ENCODE measurements at places on chromosomes 2 and 18.

GRCh38 chr2:85071096-85071495 lies 62.1 kb upstream of the TCF7L1 start:
- DNase-seq: no peak

- DNase-seq: no peak
Observed at GRCh38 chr2:170146784-170147183, 31.2 kb upstream of the MYO3B start.

- DNase-seq: no peak
Observed at GRCh38 chr18:74198453-74198852, 50.1 kb downstream of the TIMM21 start.

DNA sequence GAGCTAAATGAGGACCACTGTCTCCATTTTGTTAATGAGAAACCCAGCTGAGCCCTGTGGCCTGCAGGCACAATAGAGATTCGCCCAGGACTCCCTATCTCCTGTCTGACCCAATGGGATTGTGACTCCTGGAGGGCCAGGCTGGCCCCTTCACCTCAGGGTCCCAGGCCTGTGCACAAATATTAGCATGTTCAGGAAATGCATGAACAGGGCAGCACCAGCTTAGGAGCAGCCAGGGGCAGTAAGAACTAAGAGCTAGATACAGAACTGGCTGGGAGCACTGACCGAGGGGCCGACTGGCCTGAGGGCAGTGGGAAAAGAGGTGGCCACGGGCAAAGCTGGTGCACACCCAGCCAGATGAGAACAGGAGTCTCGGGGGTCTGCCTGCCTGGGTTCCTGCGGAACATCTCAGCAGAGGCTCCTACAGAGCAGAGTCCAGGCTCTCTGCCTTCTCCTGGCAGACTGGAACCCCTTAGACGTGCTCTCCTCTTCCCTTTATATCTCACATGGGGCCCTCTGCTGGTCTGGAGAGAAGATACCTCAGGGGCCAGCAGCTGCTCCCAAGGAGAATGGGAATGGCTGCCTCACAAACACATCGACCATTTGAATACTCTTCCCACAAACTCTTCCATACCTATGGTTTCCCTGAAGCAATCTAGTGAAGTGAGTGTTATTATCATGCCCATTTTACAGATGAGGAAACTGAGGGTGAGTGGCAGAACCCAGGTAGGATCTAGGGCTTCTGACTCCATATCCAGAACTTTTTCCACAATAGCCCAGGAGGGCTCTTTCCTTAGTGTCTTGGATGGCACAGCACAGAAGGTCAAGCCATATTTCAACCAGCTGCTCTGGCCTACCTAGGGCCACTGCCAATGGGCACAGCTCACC lies 77.6 kb upstream of the OTOF start:
- DNase-seq: no peak

GRCh38 chr2:222613715-222614331 lies 42.1 kb downstream of the FARSB start:
- no peak for DNase-seq

GRCh38 chr18:79517341-79517740 lies 121.6 kb downstream of the NFATC1 start:
- DNase-seq: no peak

DNA sequence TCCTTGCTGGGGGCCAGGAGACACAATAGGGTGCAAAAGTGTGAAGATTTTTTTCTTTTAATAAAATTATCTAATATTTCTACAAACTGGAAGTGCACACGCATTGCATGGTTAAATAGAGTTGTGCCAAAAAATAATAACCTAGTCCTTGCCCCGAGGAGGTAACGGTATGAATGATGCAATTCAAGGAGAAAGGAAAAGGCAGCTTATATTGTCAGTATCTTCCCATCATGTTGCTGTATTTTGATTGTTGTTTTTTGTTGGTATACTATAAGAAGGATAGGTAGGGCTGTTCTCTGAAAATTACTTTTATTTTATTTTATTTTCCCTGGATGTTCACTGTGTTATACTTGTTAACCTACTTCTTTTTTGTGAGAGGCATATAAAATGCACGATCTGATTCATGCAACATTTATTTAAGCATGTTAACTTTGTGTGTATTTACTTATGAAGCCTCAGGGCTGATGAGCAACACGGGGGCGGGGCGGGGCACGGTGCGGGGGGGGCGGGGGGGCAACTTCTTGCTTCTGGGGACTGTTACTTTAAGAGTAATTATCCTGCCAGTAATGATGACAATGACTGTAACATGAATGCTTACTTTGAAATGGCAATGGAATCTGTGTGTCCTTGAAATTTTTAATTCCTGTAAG lies 118.6 kb downstream of the AQP4 start:
- no peak for DNase-seq

- DNase-seq: no peak
Observed at GRCh38 chr2:226934546-226935201, 98.8 kb downstream of the RHBDD1 start.

GRCh38 chr2:174191342-174192074 lies 56.8 kb downstream of the OLA1 start:
- DNase-seq: no peak

GRCh38 chr2:23426263-23426905 lies 41.4 kb downstream of the KLHL29 start:
- no peak for DNase-seq

DNA sequence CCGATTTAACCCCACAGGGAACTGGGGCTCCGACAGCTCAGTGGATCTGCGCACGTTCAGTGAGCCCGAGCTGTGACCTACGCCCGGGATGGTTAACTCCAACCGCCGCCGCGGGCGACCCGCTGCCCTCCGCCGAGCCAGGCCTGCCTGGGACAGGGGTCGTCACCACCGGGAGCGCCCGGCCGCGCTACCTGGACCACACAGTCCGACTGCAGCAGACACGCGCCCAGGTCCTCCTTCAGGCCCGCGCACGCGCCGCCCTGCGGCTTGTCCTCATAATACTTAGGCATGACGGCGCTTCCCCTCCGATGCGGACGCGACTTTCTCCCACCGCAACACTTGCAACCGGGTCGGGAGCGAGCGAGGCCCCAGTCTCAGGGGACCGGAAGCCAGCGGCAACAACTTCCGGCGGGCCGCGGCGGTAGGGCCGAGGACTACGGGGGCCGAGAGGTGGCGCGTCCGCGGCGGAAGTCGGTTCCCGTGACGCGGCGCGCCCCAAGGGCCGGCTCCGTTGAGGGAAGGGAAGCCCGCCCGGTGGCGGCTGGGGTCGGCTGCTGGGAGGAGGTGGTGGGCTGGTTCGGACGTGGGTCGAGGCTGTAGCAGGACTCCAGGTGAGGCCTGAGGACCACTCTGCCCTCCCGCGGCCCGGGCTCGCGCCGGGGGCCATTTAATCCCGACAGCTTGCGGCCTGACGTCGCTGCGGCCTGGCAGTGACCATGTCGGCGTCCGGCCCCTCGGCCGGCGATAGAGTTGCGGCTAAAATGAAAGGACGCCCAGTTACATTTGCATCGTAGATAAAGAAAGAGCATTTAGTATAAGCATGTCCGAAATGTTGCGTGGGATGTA lies at the start of the genes COA5 and UNC50:
Gene COA5 (minus strand): TSS at position 397 of the 846 bp plus-strand sequence. CDS start 107 bp downstream, at position 290.
Gene UNC50 (plus strand): TSS at position 474 of the 846 bp plus-strand sequence. CDS start 1,171 bp downstream, outside the sequence.
- peak; percentile 73 for DNase-seq

DNA sequence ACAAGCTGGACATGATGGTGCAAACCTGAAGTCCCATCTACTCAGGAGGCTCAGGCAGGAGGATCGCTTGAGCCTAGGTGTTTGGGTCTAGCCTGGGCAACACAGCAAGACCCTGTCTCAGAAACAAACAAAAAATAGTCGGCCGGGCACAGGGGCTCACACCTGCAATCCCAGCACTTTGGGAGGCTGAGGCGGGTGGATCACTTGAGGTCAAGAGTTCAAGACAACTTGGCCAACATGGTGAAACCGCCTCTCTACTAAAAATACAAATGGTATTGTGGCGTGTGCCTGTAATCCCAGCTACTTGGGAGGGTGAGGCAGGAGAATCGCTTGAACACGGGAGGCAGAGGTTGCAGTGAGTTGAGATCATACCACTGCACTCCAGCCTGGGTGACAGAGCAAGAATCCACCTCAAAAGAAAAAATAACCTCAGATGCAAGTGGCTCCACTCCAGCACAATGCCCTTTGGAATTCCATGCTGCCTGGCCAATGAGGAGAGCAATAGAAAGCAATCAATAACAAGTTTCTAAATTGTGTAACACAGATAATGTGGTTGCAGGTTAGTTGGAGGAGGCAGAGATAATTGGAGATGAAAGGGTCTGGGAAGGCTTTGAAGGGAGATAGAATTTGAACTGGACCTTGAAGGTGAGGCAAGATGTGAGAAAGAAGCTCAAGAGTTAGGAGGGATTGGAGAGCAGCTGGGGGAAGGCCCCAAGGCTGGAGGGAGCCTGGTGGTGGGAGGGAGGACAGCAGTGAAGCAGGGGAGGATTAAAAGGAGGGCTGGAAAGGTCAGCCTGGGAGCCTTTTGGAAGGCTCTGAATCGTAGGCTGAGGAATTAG lies 6.0 kb downstream of the TTC31 start:
- no peak for DNase-seq

DNA sequence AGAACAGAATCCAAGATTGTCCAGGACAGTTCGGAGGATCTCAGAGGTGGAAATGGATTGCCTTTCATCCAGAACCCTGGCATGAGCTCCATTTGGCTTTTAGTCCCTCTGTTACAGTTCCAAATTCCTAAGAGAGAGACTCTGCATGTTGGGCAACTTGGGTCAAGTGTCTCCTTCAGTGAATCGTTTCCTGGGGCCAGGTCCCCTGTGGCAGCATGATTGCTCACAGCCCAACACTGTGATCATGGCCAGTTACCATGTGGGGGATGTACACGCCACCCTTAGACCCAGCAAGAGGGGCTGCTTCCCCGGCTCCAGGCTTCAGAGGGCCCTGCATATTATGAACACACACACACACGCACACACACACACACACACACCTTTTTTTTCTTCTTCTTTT lies 118.6 kb upstream of the GLI2 start:
- DNase-seq: no peak

DNA sequence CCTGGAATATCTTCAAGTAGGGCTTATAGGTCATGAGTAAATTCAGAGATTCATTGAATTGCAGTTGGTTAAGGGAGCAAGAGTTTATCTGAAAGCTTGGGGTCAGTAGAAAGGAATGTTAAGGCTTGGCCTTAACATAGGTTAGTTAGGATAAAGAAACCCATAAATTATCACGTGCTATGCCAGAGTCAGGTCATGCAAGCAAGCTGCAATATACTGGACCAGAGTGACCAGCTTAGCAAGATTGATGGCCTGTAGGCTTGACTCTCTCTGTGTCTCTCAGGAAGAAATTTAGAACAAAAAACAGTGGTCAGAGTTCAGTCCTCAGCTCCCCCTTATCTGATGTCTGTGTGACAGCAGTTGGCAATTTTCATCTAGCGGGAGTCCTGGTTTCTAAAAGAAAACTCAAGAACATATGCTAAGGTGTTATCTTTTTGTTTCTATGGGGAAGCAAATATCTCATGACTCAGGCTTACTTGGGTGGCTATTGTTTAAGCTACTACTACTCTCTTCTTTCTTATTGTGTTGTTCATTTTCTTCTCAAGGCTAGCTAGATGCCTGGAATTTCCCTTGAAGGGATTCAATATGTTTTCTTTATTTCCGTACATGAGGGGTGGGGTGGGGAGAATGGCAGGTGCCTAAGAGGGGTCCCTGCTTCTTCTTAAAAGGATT lies 28.7 kb upstream of the MARCO start:
- no peak for DNase-seq

DNA sequence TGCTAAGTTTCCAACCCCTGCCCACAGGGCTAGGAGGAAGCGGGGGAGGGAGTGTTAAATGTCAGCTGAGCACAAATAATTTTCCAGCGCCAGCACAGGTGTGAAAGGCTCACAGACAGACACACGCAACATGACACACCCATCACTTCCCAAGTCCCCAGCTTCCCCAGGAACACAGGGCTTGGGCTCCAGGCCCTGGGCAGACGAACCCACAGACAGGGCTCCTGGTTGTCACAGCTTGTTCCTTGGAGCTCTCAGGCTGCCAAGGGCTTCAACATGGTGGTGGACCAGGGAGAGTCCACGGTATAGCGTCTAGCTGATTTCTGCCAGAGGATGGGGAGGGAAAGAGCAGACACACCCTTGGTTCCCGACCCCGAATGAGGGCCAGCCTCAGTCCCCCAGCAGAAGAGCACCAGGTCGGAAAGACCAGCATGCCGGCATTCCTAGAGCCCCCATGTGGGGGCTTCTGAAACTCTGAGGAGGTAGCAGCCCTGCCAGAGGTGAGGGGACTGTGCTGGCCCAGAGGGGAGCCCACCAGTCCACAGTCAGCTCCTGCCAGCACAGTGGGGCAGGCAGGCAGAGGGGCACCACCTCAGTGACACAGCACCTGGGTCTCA lies 1.9 kb downstream of the DUSP2 start:
- DNase-seq: no peak

DNA sequence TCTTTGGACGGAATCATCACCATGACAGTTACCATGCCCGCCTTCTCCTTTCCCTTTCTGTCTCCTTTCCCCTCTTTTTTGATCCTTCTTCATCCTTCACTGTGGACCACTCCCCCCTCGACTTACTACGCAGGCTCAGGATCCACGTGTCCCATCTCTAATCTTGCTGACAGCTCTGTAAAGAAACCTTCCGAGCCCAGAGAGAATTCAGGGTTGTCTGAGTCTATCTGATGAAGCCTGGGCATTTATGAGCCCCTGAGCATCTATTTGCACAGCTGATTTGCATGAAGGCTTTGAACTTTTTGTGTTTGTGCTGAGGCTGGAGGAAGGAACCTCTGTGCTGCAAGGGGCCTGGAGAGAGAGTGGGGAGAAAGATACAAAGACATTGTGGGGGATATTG lies 50.7 kb downstream of the CIB4 start:
- DNase-seq: no peak

GRCh38 chr18:14085770-14086457 lies 46.3 kb downstream of the ZNF519 start:
- no peak for DNase-seq

GRCh38 chr2:64442801-64443429 lies 11.0 kb upstream of the LGALSL start:
- DNase-seq: no peak

DNA sequence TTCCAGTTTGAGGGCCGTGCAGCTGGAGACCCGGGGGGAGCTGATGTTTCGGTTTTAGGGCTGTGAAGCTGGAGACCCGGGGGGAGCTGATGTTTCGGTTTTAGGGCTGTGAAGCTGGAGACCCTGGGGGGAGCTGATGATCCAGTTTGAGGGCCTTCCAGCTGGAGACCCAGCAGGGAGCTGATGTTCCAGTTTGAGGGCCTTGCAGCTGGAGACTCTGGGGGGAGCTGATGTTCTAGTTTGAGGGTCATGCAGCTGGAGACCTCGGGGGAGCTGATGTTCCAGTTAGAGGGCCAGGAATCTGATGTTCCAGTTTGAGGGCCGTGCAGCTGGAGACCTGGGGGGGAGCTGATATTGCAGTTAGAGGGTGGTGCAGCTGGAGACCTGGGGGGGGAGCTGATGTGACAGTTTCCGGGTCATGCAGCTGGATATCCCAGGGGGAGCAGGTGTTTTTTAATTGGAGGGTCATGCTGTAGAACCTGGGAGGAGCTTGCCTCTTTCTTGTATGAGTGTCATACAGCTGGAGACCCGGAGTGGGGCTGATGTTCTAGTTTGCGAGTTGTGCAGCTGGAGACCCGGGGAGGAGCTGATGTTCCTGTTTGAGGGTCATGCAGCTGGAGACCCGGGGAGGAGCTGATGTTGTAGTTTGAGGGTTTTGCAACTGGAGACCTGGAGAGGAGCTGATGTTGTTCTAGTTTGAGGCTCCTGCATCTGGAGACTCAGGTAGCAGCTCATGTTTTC lies 153.2 kb downstream of the RTP5 start:
- no peak for DNase-seq
